ENCODE measurements at places on chromosomes 1 and 21.

DNA sequence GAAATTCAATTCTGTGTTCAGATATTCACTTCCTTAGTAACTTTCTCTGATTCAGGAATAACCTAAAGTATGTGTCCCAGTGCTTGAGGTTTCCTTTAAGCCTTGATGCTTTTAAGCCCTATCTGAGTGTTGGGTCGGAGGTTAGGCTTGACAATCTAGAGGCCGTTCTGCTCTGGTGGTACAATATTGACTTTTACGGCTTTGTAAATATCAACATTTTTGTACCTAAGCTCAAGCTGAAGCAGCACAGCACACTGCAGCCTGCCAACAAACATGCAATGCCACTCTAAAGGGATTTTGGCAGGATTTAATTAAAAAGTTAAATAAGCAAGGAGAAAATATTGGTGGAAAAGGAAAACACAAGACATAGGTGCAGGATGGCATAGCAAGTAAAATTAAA lies 279.2 kb downstream of the NEGR1 start:
- no peak for DNase-seq

DNA sequence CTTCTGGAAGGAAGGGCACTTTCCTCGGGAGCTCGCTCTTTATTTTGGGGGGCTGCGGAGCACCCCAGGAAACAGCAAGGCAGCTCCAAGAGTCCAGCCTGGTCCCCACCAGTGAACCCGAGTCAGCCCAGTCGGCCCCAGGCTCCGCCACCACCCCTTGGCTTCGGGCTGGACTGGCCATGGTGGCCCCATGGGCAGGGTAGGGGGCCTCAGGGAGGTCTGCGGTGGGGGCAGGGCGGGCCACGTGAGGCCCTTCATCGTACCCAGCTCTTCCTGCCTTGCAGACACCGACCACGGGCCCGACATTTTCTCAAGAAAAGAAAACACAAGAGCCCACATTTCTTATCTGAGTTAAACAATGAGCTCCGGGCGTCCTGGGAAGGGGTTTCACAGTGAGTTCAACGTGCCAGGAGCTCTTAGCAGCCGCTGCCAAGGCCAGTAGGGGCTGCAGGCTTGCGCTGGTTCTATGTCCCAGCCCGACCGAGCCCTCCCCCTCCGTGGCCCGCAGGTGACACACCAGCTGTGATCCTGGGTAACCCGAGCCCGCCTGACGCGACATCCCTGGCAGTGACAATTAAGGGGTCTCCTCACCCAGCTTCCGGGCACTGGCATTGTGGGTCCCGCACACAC lies 66.2 kb downstream of the PRDM16 start:
- DNase-seq, result no peak

DNA sequence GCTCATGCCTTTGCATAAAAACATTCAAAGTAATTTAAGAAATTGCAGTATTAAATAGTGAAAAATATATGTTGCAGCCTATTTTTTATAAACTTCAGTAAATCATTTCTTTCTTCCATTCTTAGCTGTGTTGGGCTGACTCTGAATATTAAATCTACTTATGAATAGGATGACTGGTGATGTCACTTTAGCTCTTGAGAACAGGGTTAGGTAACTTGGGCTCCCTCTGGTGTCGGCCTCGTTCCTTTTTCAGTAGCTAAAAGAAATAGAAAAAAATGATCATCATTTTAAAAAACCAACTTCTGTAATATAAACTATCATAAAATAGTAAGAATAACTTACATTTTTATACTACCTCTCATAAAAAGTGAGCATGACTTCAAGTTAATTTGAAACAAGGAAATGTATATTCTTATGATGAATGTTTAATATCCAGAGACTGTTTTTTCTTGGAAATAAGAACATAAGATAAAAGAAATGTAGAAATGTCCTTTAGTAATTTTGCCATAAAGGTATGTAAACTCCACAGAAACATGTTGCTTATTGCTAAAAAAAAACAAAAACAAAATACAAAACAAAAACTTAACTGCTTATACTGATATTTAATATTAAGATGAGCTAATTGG lies 26.8 kb upstream of the NCAM2 start:
- peak; percentile 16 for DNase-seq

DNA sequence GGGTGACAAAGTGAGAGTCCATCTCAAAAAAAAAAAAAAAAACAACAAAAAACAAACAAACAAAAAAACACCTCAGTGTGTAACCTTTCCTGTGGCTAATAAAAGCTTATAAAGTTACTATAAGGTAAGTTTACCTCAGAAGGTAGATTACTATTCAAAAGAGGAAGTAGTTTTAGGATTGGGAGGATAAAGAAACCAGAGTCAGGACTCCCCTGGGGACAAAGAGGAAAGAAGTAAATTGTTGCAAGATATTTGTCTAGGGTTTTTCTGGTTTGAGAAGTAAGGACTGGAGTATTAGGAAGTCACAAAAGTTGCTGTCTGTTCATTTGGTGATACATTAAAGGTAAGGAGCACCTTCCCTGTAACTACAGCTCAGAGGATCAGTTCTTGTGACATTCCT lies 23.8 kb upstream of the CENPF start:
- no peak for DNase-seq

DNA sequence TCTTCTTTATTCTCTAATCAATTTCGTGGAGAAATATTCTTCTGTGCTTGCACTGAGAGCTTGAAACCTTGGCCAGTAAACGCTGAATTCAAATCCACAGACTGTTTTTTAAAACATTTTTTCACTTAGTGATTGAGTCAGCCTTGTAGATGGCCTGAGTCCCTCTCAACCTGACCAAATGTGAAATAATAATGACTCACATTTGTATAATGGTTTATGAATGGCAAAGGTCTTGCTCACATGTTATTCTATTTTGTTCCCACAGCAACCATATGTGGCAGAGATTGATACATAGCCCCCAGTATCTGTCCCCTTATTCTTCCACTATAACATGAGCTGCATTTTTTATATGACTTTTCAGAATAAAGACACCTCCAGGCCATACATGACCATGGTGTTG lies 47.8 kb upstream of the CCDC190 start:
- no peak for DNase-seq

- no peak for DNase-seq
Observed at GRCh38 chr1:183022202-183023145, 746 bp upstream of the LAMC1 start.

- DNase-seq, result no peak
Observed at GRCh38 chr1:94658221-94658620, 116.7 kb upstream of the F3 start.

GRCh38 chr1:201985355-201985754 lies 2.9 kb downstream of the RNPEP start:
- DNase-seq, result no peak

Measured in amygdala (tissue), 56 donors.